ENCODE measurements at places on chromosomes 4 and X.
A peak's percentile ranks its signal among the peaks of the same experiment; 100 is the strongest.

- no peak for DNase-seq
Observed at GRCh38 chr4:29276150-29276549, 1444.0 kb upstream of the PCDH7 start.

GRCh38 chr4:128682942-128683666, 126.4 kb upstream of the JADE1 start:
- no peak for DNase-seq

GRCh38 chr4:6845027-6845426, 62.5 kb downstream of the KIAA0232 start:
- DNase-seq, result no peak

DNA sequence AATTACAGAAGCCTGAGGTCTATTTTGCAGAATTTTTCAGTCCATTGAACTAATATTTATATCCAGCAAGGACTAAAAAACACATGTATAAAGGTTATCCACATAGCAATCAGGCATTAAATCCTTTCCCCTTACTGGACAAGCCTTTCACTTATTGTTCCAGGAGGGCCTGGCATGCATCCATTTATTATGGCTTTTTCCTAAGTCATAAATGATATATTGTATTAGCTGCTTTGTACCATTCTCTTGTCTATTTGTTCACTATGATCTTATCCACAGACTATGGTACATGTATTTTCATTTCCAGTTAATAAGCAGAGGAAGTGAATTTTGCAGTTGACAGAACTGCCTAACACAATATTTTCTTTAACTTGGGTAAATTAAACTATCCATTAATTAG, 105.4 kb upstream of the ANK2 start:
- no peak for DNase-seq

DNA sequence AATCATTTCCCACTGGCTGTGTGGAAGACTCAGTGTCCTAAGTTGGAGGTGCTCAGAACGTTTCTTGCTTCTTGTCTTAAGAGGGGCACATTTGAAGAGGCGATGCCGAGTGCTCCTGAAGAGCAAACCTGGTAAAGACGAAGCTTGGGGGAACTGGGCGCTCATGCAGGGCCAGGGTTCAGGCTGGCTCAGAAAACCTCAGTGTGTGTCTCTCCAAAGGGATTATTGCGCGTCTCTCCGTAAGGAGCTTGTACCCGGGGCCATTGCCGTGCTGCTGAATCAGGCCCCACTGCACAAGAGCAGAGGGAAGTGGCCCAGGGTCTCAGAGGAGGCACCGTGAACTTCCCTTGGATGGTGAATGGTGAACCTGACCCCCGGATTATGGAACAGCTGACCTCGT, 44.4 kb downstream of the PSAPL1 start:
- DNase-seq, result no peak

- no peak for DNase-seq
Observed at GRCh38 chr4:68433582-68433981, 13.7 kb upstream of the TMPRSS11E start.

- DNase-seq, result no peak
Observed at GRCh38 chr4:146932116-146932515, 13.5 kb downstream of the TTC29 start.

DNA sequence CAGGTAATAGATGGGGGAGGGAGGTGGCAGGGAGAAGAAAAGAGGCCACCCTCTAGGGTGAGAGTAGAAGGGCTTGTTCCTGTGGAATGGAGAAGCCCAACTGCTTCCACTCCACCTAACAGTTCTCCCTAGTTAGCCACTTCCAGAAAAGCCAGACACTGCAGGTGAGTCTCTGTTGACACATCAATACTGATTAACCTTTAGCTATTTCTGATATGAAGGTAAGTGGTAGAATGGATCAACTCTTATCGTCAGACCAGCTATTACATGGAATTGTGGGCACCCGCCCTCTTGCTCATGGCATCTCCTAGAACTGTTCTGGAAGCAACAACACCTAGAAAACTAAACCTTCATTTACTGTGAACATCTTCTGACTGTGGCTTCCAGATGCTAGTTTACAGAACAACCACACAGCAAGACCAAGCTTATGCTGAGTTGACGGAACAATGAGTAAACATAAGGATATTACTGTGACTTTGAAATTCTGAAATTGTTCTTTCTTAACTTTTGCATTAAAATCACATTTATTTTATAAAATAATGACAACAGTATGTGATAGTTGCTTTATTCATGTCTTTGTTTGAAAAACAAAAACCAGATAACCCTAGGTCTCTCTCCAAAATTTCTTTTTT, 44.7 kb downstream of the ANXA3 start:
- no peak for DNase-seq

DNA sequence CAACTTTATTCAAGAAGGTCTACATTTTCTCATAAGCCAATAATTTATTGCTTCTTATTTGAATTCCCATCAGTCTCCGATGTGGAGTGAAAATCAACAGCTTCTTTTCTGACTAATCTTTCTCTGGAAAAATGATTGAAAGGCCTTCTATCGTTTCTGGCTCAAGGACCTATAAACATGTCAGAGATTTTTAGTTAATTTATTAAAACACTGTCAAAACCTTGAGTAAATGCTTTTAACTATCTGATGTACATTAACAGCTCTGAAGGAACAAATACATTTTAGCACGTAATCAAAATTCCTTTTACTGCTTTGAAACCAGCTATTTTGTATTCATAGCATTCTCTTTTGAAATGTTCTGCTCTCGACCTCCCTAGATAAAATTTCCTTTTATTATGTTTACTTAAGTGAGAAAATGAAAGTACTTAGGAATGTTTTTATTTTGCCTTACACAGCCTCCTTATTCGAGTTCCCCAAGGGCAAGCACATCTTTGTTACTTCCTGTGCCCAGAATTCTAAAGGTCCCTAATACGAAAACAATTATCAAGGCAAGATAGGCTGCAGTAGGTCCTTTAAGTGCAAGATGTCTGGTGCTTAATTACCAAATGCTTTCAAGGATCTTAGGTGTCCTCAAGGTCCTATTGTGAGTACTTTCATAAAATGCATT, 3.1 kb upstream of the ZFX start:
- DNase-seq, result no peak

DNA sequence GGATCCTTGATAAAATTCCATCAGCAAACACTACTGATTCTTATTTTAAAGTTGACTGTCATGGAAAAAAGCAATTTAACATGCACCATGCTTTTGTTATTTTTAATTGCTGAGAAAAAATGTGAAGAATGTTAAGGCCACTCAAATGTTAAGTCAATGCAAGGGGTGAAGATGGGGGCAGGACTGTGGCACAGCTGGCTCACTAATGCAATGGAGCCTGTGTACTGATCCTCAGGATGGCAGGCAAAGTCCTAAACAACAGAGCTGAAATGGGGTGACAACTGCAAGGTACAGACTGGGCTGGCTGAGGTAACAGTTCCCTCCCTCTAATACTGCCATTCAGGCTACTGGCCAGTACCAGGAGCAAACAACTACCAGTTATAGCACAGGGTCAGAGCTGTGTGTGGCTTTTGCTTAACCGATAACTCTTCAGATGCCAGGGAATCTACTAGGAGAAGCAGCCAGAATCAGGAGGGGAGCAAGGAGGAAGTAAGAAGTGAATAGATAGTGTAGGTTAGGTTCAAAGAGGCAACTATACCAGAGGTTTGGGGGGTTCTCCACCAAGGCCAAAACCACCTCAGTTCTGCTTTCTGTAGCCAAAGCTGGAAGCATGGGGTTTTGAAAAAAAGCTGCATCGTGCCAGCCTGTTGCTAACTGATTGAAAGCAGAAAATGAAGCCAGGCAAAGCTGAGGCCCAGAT, 372.6 kb downstream of the OPHN1 start:
- no peak for DNase-seq

DNA sequence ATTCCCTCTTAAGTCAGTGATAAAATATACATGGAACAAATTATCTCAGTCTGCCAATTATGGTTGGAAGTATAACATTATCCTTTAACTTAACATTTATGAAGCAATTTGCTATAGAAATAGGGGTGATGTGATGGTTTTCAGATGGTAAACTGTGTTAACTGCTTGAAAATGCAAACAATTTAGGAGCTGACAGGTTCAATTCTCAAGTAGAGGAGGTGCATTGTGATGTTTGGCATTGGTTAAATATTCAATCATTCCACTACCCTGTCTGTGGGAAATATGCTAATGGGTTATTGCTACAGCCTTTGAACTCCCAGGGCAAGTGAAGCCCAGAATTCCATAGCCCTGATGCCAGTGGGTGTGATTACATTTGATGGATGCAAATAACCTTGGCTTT, 243.4 kb upstream of the GK2 start:
- no peak for DNase-seq

GRCh38 chrX:18983666-18984380, at the start of gene PHKA2:
TSS of gene PHKA2 (minus strand) at chrX:18984114. CDS start at chrX:18983932, 182 bp downstream.
- no peak for DNase-seq

DNA sequence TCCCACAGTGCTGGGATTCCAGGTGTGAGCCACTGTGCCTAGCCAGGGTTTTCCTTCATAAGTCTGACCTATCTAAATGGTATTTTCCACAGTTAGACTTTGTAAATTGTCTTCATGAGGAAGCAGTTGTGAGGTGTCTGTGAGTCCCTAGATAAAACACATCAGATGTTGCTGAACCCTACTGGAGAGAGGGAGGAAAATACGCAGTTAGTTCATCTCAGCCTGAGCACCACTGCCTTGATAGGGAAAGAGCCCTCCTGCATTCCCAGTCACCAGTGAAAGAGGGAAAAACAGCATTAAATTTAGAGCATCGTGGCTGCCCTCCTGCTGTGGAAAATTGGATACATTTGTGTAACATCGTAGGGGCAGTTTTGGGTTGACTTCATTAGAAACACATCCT, 31.7 kb upstream of the CLDN34 start:
- no peak for DNase-seq

DNA sequence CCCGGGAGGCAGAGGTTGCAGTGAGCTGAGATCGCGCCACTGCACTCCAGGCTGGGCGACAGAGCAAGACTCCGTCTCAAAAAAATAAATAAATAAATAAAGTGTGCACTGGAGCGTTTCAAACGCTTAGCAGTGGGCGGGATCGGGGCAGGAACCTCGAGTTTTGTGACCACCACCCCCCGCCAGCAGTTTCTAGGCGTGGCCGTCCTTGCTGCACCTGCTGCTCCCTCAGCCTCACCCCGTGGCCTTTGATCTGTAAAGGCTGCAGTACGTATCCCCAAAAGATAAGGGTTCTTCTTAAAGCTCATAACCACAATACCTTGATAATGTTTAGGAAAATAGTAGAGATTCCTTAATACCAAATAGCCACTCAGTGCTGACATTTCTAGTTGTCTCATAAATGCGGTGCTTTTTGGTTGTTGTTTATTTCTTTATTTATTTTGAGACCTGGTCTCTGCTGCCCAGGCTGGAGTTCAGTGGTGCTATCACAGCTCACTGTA, 33.2 kb downstream of the PCGF3 start:
- no peak for DNase-seq

GRCh38 chr4:8592366-8593263, at the start of gene CPZ:
TSS of gene CPZ (plus strand) at chr4:8592765. CDS start at chr4:8592834, 69 bp downstream.
- DNase-seq, result no peak

- peak; percentile 41 for DNase-seq
Observed at GRCh38 chr4:2441393-2442174, 22.8 kb downstream of the CFAP99 start.

DNA sequence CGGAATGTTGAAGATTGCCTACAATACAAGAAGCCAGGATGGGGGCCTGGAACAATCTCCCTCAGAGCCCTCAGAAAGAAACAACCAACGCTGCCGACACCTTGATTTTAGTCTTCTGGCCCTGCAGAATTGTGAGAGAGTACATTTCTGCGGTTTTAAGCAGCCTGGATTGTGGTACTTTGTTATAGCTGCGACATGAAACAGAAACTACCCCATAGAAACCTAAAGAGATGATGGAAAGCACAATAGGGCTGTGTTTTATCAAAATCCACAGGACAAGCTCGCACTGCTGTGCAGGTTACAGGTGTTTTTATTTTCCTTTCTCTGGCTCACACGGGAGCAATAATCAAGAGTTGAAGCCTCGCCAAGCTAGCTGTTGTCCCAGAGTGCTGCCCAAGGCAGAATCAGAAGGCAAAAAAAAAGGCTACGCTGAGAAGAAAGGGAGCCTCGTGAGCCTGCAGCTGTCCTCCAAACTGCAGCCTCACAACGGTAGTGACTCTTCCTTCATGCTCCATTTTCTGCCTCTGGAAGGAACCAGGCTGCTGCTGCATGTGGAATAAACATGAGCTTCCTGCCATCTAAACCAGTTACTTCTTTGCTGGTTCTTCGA, 232.4 kb downstream of the LDB2 start:
- no peak for DNase-seq

- no peak for DNase-seq
Observed at GRCh38 chr4:101419336-101420135, 72.2 kb upstream of the PPP3CA start.

GRCh38 chr4:83178029-83178428, 63.5 kb upstream of the PLAC8 start:
- no peak for DNase-seq

DNA sequence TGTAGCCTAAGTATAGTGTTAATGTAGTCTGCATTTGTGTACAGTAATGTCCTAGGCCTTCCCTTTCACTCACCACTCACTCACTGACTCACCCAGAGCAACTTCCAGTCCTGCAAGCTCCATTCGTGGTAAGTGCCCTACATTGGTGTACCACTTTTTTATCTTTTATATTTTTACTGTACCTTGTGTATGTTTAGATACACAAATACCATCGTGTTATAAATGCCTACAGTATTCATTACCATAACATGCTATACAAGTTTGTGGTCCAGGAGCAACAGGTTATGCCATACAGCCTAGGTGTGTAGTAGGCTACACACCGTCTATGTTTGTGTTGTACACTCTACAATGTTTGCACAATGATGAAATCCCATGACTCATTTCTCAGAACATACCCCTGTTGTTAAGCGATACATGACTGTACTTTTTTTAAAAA, 15.4 kb downstream of the TSPAN5 start:
- no peak for DNase-seq

DNA sequence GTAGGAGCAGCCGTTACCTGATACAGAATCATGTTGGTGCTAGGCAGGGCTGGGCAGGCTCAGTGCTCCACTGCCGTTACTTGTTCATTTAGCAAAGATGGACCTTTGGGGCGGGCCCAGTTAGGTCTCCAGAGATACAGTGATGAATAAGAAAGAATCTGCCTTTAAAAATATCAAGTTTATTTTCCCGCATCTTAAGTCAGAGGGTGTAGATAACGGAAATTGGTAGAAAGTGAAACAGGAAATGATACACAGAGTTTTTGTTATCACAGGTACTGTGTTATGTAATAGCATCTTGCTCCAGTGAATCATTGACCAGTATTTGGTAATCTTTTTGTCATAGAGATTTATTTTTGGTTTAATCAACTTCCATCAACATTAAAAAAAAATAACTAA, 5.5 kb downstream of the TMEM131L start:
- DNase-seq, result no peak

DNA sequence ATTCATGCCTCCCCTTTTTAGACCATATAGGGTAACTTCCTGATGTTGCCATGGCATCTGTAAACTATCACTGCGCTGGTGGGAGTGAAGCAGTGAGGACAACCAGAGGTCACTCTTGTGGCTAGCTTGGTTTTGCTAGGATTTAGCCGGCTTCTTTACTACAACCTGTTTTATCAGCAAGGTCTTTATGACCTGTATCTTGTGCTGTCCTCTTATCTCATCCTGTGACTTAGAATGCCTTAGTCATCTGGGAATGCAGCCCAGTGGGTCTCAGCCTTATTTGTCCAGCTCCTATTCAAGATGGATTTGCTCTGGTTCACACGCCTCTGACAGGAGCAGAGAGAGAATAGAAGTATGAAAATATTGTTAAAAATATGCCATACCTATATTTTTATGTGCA, 355.7 kb downstream of the ADGRL3 start:
- no peak for DNase-seq
